Ovary (tissue), 10 donors: ENCODE measurements at places on chromosomes 5 and 9. TPM values are rescaled to one million over a fixed set of nuclear protein-coding genes. Genes with fewer than 3 reads are reported as not detected.

The ZDHHC11B gene
- 1.9 TPM for total RNA-seq

The FOXD4L5 gene
- total RNA-seq = not detected

The ADAMTS19 gene
- 3.5 TPM for total RNA-seq

The OR13C5 gene
- total RNA-seq = not detected

- no peaks in the 10 kb centered on the region for H3K27me3 ChIP-seq
- H3K27ac ChIP-seq = no peak overlapping the region
- H3K4me3 ChIP-seq = no peak overlapping the region
- H3K4me1 ChIP-seq = peaks cover 15% of the 10 kb centered on the region
- no peaks in the 10 kb centered on the region for H3K36me3 ChIP-seq
These were observed 13.0 kb downstream of the STOM start for GRCh38 chr9:121357011-121357410.

The NR2F1 gene
- 71.5 TPM for total RNA-seq

DNA sequence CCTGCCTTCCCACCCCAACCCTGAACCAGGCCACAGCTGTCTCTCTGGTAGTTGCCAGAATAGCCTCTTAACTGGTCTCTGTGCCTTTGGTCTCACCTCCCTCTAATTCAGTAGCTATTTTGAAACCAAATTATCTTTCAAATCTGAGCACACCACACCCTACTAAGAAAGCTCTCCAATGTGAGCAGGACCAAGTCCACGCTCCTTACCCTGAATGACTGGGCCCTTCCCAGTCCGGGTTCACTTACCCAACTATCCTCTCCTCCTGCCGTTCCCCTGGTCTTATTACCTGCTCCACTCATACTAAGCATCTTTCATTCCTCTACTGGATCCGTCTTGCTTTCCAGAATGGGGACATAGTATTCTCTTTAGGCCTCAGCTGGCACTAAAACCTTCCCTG, 16.8 kb downstream of the ANKH start:
- H3K27ac ChIP-seq = no peak overlapping the region
- no peaks in the 10 kb centered on the region for H3K4me1 ChIP-seq
- no peaks in the 10 kb centered on the region for H3K36me3 ChIP-seq
- H3K4me3 ChIP-seq = no peak overlapping the region
- H3K27me3 ChIP-seq = no peaks in the 10 kb centered on the region

GRCh38 chr9:91433180-91433579, 9.5 kb upstream of the NFIL3 start:
- no peak overlapping the region for H3K27ac ChIP-seq
- no peak overlapping the region for H3K4me3 ChIP-seq
- no peak for DNase-seq
- H3K36me3 ChIP-seq = no peaks in the 10 kb centered on the region

The PPIC gene
- total RNA-seq = 17.4 TPM

GRCh38 chr5:140466981-140467742, 65.5 kb downstream of the ANKHD1 start:
- no peaks in the 10 kb centered on the region for H3K27me3 ChIP-seq
- no peak for DNase-seq
- no peaks in the 10 kb centered on the region for H3K4me1 ChIP-seq
- no peak overlapping the region for H3K4me3 ChIP-seq
- no peaks in the 10 kb centered on the region for H3K36me3 ChIP-seq

The FCN2 gene
- not detected for total RNA-seq

DNA sequence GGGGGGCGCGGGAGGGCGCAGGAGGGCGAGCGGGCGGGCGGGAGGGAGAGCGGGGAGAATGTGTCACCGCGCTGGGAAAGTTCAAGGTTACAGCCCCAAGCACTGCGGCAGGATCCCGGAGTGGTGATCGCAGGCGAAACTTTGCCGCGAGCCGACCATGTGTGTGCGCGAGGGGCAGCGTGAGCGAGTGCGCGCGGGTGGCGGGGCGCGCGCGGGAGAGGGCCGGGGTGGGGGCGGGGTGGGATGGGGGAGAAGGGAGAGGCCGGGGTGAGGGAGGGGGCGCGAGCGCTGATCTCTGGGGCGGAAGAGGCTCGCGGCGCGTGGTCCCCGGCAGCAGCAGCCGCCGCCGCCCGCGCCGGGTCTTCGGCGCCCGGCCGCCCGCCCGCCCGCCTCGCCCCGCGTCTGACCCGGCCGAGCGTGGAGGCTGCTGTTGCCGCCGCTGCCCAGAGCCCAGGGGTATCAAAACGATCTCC, at the start of gene NFIB:
Gene NFIB (minus strand): TSS at position 191 of the 473 bp plus-strand sequence. CDS start 630 bp downstream, outside the sequence.
- peak within 1 kb of the TSS; percentile 64 for H3K4me3 ChIP-seq
- no peaks in the 10 kb centered on the region for H3K36me3 ChIP-seq
- H3K27ac ChIP-seq = peak within 1 kb of the TSS; percentile 97
- no peaks in the 10 kb centered on the region for H3K27me3 ChIP-seq
- H3K4me1 ChIP-seq = peaks cover 3% of the 10 kb centered on the region

GRCh38 chr5:11273180-11273903, 512.3 kb upstream of the DAP start:
- no peaks in the 10 kb centered on the region for H3K36me3 ChIP-seq
- no peak overlapping the region for H3K4me3 ChIP-seq
- DNase-seq = no peak

DNA sequence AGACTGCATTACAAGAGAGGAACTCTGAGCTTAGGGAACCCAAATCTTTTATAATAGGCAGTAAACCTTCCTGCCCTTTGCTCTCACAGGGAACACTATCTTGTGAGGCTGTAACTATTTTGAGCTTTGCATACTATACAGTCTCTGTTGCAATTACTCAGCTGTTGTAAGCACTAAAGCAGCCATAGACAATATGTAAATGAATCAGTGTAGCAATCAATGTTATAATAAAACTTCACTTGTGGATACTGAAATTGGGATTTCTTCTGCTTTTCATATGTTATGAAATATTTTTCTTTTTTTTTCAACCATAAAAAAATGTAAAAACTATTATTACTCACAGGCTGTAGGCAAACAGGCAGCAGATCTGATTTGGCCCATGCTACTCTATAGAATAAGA, 16.7 kb upstream of the UBQLN1 start:
- no peaks in the 10 kb centered on the region for H3K36me3 ChIP-seq
- no peak overlapping the region for H3K27ac ChIP-seq
- no peaks in the 10 kb centered on the region for H3K27me3 ChIP-seq
- no peak for DNase-seq

GRCh38 chr9:70493029-70493428, 78.6 kb upstream of the KLF9 start:
- no peaks in the 10 kb centered on the region for H3K36me3 ChIP-seq
- DNase-seq = no peak
- H3K27me3 ChIP-seq = no peaks in the 10 kb centered on the region
- no peak overlapping the region for H3K27ac ChIP-seq
- no peak overlapping the region for H3K4me3 ChIP-seq

DNA sequence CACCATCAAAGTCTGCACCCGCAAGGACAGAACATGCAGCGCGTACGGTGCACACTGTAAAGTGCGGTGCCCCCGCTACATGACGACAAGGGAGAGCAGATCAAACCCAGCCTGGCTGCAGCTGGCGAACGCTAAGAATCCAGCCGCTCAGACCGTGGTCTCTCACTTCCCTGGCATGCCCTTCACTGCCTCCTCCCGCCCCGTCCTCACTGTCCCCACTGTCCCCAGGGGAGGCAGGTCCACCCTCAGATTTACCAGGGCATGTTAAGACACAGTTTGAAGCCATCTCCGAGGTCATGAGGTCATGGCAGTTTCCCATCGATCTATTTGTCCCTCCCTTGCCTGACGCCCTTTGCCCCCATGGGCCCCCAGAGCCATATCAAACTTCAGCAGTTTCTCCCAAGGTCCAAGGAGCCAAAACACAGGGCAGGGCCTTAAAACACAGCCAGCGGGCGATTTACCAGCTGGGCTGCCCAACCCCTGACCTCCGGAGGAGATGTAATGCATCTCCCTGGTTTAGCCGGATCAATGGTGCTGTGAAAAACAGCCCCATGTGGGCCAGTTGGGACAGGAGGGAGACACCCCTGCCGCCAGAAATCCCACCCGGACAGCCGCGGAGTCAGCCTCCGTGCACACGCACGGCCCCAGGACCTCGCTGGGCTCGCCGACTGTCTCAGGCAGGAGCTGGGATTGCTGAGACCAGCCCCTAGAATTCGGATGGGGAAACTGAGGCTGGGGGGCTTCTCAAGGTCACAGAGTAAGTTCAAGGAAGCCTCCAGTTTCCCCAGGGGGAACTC, 52.3 kb upstream of the FUBP3 start:
- H3K36me3 ChIP-seq = no peaks in the 10 kb centered on the region
- H3K27ac ChIP-seq = no peak overlapping the region
- no peaks in the 10 kb centered on the region for H3K4me1 ChIP-seq
- no peak for DNase-seq
- H3K27me3 ChIP-seq = no peaks in the 10 kb centered on the region
- H3K4me3 ChIP-seq = no peak overlapping the region

The PROB1 gene
- 0.60 TPM for total RNA-seq

GRCh38 chr5:116272281-116272941, 187.6 kb downstream of the COMMD10 start:
- H3K27me3 ChIP-seq = no peaks in the 10 kb centered on the region
- H3K4me3 ChIP-seq = no peak overlapping the region
- H3K4me1 ChIP-seq = no peaks in the 10 kb centered on the region
- H3K27ac ChIP-seq = no peak overlapping the region

The IL9 gene
- not detected for total RNA-seq

The DAB2IP gene
- 95.0 TPM for total RNA-seq

The MEGF10 gene
- 0.48 TPM for total RNA-seq

The STXBP1 gene
- 75.7 TPM for total RNA-seq

GRCh38 chr9:123353984-123354591, 1.9 kb upstream of the CRB2 start:
- H3K36me3 ChIP-seq = no peaks in the 10 kb centered on the region
- peaks cover 2% of the 10 kb centered on the region for H3K4me1 ChIP-seq
- H3K27me3 ChIP-seq = no peaks in the 10 kb centered on the region
- DNase-seq = peak; percentile 70

DNA sequence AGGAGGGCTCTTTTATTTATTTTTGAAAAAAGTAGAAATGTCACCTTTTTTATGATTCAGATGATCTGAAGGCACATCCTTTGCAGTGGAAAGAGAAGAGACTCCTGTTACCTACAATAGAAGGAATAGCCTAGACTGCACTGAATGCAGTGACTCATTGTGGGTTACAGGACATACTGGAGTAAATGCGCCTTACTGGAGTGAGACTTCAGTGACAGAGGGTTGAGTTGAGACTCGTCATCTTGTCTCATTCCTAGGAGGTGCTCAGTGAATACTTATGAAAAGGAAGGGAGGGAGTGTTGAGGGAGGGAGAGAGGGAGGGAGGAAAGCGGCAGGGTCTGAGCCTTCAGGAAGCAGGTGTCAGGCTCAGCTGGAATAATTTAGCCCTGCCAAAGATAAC, 25.2 kb downstream of the ANKRA2 start:
- no peaks in the 10 kb centered on the region for H3K4me1 ChIP-seq
- no peak overlapping the region for H3K27ac ChIP-seq
- no peaks in the 10 kb centered on the region for H3K36me3 ChIP-seq

DNA sequence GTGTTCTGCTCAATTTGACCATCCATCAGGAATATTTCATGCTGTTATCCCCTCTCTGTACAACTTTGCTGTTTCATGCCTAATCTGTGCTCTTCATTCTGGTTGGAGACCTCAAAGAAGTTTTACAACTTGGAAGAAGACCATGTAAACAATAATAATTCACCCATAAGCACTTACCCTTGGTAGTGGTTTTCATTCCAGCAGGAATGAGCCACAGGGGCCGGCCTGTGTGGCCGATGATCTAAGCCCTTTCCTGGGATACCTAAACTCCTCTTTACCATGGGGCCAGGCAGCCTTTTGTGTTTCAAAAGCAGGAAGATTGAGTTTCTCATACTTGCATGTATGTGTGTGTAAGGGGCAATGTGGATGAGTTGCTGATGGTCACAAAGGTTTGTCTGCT, 165.0 kb downstream of the FGF1 start:
- no peaks in the 10 kb centered on the region for H3K27me3 ChIP-seq
- no peaks in the 10 kb centered on the region for H3K4me1 ChIP-seq
- DNase-seq = no peak
- no peak overlapping the region for H3K4me3 ChIP-seq

DNA sequence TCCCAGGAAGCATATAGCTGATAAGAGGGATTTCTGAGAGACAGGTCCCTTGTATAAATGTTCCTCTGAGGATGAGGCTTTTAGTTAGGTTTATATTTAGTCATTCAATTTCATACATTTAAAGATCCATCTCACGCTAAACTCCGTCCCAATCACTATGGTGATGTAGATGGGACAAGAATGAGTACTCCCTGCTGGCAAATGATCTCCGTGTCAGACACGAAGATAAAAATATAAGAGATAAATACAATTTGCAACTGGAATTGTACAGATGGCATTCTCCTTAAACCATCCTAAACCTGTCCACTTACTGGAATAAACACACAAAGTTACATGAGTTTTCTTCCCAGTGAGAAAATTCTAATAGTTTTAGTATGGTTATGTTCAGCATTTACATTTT, 233.0 kb downstream of the PRR16 start:
- no peak overlapping the region for H3K27ac ChIP-seq
- no peaks in the 10 kb centered on the region for H3K4me1 ChIP-seq
- no peaks in the 10 kb centered on the region for H3K27me3 ChIP-seq
- no peak overlapping the region for H3K4me3 ChIP-seq
- no peak for DNase-seq

DNA sequence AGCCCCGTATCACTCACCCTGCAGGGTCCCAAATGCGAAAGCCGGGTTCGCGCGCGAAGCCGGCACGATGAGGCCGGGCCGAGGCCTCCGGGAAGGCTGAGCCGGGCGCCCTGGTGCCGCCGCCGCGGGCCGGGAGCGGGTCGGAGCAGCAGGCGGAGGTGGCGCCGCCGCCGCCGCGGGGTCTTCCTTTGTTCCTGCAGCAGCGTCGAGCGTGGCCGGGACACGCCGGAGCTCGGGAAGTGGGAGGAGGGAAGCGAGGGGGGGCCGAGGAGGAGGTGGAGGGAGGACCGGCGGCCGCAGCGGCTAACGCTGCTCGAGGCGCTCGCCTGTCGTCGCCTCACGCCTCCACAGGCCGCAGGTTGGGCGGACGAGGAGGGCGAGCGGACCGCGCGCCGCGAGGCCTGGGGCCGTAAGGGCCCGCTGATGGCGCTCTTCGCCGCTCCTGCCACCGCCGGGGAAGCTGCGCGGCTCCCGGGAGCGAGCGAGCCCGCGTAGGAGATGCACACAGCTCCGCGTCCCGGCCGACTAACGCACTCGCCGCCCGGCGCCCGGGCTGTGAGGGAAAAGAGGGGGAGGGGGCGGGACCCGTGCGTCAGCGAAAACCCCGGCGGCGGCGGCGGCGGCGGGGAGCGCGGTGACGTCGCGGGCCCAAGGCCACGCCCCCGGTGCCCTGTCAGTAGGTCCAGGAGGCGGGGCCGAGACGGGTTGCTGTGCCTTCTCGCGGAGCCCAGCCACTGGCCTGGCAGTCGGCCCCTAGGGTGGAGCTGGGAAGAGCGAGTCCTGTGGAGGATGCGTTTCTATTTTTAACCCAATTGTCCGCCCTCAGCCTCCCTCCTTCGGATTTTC, at the start of gene ZFAND5:
Gene ZFAND5 (minus strand): TSS at position 530 of the 846 bp plus-strand sequence. CDS start 4,430 bp downstream, outside the sequence.
- no peaks in the 10 kb centered on the region for H3K4me1 ChIP-seq
- H3K4me3 ChIP-seq = peak within 1 kb of the TSS; percentile 94
- DNase-seq = peak; percentile 99
- H3K27ac ChIP-seq = peak within 1 kb of the TSS; percentile 100
- no peaks in the 10 kb centered on the region for H3K27me3 ChIP-seq

DNA sequence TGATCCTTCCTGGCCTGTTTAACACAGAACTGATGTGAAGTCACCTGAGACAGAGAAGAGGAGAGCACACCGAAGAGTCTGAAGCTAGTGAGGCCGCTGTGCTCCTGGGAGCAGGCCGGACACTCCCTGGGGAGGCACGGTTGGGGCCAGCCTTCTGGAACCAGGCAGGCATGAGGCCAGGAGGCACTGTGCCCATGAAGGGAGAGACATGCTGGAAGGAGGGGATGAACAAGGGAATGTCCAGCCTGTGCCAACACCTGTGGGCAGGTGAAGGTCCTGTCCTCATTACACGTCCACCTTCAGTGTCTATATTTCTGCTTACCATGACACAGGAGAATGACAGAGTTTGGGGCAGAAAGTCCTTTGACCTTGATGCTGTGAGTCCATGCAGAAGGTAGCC, 183.8 kb upstream of the S1PR3 start:
- no peak overlapping the region for H3K4me3 ChIP-seq
- H3K27ac ChIP-seq = no peak overlapping the region
- H3K36me3 ChIP-seq = no peaks in the 10 kb centered on the region
- peaks cover 2% of the 10 kb centered on the region for H3K4me1 ChIP-seq
- no peaks in the 10 kb centered on the region for H3K27me3 ChIP-seq
